ENCODE measurements at places on chromosomes 13 and 19.

DNA sequence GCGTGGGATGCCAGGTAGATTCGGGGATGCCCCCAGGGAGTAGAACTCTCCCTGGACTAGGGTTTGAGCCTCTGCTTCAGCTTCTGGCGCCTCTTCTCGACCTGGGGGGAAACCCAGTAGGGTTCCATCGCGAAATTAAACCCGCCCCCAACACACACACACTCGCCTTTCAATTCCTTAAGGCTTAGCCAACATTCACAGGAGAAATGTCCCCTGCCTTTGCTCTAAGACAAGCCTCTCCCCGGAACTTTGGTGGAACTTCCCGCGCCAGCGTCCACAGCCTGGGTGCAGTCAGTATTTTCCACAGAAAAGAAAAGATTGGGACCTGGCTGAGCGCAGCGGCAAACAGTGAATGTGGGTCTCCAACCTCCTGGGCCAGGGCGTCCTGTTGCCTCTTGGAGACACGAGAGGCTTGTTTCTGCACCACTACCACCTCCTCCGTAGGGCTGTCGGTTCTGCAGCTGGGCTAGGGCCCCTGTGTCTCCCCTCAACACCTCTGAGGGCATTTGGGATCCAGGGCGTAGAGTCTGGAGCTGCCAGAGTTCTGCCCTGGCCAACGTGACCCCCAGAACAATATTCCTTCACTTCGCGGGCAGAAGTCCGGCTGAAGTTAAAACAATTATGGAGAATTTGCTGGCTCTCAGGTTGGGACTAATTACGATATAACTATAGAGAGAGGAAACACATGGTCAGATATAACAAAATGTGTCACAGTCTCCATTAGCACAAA, 3.2 kb downstream of the PDX1 start:
- no peak for DNase-seq

- DNase-seq, result no peak
Observed at GRCh38 chr19:47353307-47353712, 4.2 kb downstream of the DHX34 start.

- no peak for DNase-seq
Observed at GRCh38 chr13:44968434-44968815, 20.8 kb downstream of the NUFIP1 start.

DNA sequence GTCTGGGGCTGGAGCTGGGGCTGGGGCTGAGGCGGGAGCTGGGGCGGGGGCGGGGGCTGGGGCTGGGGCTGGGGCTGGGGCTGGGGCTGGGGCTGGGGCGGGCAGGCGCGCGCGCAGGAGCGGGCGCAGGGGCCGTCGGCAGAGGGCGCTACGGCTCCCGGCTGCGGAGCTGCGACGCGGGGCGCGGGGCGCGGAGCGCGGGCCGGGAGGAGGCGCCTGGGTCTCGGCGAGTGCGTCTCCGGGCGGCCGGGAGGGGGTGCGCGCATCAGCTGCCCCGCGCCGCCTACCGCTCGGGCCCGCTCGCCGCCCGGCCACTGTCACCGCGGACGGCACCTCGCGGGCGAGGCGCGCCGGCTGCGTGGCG, 422 bp upstream of the MTUS2 start:
- DNase-seq, result peak; percentile 76

- DNase-seq, result no peak
Observed at GRCh38 chr13:109297628-109298027, 488.8 kb downstream of the IRS2 start.

DNA sequence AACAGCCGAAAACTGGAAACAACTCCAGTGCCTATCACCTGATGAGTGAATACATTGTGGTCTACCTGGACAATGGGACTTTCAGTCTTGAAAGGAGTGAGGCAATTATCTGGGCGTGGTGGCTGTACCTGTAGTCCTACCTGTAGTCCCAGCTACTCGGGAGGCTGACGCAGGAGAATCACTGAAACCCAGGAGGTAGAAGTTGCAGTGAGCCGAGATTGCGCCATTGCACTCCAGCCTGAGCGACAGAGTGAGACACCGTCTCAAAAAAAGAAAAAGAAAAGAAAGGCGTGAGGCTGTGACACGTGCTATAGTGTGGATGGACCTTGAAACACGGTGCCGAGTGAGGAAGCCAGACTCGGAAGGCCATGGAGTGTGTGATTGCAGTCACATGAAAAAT, 4.1 kb upstream of the NTN5 start:
- DNase-seq, result no peak

- no peak for DNase-seq
Observed at GRCh38 chr13:111858571-111858970, 208.4 kb upstream of the SOX1 start.

- no peak for DNase-seq
Observed at GRCh38 chr19:35294328-35294727, 2.4 kb downstream of the MAG start.

DNA sequence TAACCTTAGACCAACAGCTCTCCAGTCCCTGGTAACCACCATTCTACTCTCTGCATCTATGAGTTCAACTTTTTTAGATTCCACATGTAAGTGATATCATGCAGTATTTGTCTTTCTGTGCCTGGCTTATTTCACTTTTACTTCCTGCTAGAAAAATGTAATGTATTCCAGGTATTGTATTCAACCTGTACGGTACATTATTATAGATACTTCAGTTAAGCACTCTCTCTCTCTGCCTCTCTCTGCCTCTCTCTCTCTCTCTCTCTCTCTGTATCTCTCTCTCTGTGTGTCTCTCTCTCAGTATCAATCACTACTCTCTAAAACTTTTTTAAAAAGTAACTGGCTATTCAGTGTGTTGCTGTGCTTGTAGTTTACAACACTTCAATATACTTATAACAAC, 8.4 kb downstream of the DACH1 start:
- DNase-seq, result no peak

GRCh38 chr13:35987572-35988513, 143.3 kb downstream of the DCLK1 start:
- DNase-seq, result no peak

GRCh38 chr19:55284405-55285058, 735 bp downstream of the BRSK1 start:
- DNase-seq, result no peak

DNA sequence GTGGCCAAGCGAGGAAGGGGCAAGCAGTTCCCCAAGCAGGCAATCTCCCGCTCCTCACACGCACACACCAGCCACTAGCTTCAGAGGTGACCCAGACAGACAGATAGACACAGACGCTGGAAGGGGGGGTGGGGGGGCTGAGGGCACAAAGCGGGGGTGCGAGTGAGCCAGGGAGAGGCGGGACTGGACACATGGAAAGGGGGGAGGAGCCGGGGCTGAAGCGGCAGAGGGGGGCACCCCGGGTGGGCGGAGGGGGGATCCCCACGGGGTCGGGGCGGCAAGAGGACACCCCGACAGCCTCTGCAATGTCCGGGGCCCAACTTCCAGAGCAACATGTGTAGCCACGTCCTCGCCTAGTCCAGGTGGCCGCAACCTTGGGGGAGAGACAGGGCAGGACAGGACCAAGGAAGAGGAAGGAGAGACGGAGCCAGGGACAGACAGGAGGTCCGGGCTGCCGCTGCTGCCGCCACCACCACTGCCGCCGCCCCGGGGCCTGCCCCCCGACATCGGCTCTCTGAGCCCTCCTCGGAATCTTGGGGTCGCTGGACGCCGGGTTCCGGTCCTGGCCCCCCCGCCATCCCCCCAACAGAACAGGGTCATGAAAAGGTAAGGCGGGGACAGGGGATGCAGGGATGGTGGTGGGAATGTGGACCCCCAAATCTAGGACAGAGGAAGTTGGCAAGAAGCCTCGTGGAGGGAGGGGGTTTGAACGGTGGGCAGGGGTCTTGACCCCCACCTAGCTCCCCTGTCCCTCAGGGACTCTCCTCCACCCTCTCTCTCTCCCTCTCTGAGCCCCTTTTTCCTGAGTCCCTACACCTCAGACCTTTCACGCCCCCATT, 1.1 kb downstream of the GRIN2D start:
- no peak for DNase-seq

DNA sequence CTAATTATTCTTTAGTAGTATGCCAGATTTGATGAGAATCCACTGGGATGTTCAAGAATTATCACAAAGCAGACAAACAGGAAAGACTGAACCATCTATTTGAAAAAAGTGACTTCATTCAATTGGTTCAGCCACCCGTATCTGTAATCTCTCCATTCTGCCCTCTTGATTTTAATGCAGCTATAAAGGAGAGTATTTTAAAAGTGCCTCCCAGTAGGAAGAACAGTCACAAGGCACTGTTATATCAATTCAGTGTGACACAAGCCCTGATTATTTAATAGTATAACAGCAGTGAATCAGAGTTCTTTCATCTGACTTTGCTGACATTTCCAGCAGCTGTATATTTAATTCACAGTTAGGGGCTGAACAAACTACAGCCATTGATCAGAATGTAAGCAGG, 77.3 kb upstream of the SLAIN1 start:
- no peak for DNase-seq
